ENCODE measurements at places on chromosomes 12 and 14.
A peak's percentile ranks its signal among the peaks of the same experiment; 100 is the strongest.

GRCh38 chr12:38890102-38890855 lies 15.1 kb downstream of the CPNE8 start:
- DNase-seq, result no peak

DNA sequence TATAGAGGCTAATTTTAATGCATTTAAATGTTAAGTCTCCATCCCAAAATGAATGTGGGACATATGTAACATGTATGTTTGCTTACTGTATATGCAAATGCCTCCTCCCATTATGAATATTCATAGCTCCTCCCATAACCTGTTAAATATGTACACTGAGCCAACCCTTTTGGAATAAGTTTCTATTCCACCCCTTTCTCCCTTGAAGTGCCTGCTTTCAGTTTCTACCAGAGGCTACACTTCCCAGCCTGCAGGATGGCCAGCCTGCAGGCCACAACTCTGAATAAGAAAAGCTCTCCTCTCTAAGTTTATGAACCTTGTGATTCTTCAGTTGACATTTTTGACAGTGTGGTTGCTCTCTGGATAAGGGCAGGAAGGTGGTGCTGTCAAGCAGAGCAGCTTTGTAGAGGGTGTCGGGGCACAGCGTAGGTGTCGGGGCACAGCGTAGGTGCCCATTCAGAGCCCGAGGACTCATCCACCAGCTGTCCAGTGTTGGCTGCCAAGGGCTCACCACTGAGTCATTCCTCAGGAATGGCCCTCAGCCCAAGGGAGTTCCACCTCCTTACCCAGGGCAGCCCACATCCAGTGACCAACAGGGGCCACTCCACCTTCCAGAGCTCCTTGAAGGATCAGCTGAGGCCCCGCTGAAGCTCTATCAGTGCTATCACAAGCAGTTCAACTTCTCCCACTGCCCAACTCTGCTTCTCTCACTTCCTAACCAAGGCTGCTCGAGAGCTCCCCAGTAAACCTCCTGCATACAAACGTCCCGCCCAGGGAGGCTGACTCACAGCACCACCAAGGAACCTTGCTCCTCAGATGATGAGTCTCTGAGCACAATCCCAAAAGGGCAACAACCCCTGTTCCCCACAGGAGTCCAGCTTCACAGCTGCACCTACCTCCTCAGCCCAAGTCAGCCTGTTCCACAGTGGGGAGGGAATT lies 31.4 kb downstream of the VWF start:
- peak; percentile 68 for DNase-seq

- DNase-seq, result no peak
Observed at GRCh38 chr14:103433916-103434563, 48.8 kb downstream of the MARK3 start.

DNA sequence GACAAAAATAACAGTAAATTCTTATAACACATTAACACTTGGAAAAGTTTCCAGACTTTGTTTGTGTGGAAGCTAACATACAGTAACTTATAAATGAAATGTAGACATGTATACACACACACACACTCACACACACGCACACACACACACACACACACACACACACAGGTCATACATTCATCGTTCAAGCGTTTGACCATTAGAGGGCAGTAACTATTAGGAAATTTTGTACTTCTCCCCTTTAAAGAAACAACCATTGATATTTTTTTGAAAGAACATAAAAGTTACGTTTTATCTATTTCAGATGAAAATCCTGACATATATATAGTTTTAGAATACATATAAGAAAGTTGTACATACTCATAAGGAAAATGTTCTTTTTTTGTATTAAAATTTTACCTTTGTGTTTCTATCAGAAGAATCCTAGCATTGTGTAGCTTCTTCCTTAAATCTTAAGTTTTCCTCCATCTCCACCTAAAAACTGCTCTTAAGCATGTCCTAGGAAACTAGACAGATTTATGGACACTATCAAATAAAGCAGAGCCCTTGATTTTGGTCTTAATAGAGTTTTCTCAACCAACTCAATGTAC lies 29.0 kb downstream of the PTPRQ start:
- peak; percentile 79 for DNase-seq

GRCh38 chr12:61538951-61539350 lies 721.3 kb upstream of the USP15 start:
- DNase-seq, result no peak

DNA sequence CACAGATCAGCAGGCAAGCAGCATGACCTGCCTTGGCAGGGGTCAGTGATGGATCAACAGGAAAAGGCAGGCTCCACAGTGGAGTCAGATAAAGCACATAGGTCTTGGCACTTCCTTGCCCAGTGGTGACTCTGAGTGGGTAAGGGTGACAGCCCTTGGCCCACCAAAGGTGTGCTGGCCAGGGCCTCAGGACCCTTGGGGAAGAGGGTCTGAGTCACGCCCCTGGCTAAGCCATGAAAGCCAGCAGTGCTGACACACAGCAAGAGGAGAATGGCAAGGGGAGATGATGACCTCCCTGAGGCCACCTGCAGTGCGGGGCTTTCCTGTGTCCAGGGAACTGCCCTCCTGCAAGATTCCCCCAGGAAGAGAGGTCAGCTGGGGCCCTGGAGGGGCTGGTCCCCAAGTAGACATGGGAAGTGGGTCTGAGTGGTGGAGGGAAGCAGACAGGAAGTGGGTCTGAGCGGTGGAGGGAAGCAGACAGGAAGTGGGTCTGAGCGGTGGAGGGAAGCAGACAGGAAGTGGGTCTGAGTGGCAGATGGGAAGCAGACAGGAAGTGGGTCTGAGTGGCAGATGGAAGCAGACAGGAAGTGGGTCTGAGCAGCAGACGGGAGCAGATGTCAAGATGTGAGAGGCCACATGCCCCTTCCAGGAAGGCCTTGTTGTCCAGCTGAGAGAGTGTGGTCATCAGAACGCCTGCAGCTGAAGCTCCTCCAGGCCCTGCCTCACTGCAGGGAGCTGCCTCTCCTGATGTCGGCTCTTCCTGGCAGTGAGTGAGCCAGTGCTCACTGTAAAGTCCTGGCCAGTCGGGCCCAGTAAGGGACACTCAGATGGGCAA lies 34.8 kb downstream of the DIO3 start:
- DNase-seq, result no peak

GRCh38 chr12:84816916-84817695 lies 95.5 kb downstream of the SLC6A15 start:
- peak; percentile 45 for DNase-seq

GRCh38 chr12:113333877-113334785 lies 778 bp downstream of the SLC8B1 start:
- DNase-seq, result no peak

DNA sequence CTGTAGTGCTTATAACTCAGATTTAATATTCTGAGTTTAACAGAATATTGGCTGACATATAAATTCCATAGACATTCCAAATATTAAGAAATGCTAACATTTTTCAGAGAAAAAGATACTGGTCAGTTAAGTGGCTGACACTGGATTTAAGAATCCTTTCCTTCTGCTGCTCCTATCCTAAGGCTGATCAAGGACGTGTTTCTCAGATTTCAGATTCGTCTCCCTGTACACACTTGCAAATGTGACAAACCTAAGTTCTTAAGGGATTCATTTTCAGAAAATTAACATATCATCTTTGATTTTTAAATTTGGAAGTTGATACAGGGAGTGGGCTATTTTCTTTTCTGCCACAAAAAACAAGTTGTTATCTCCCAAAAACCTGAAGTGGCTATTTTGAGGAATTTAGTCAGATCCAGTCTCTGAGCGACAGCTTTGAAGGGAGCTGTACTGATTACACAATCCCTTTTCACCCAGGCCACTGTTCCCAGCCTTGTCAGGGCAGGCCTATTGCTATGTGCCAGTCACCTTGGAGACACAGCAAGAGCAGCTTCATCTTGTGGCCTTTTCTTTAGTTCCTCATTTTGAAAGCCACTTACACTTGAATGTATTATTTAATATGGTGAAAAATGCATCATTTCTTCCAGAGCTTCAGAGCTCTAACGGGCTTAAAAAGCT lies 370.6 kb downstream of the KCNH5 start:
- no peak for DNase-seq

DNA sequence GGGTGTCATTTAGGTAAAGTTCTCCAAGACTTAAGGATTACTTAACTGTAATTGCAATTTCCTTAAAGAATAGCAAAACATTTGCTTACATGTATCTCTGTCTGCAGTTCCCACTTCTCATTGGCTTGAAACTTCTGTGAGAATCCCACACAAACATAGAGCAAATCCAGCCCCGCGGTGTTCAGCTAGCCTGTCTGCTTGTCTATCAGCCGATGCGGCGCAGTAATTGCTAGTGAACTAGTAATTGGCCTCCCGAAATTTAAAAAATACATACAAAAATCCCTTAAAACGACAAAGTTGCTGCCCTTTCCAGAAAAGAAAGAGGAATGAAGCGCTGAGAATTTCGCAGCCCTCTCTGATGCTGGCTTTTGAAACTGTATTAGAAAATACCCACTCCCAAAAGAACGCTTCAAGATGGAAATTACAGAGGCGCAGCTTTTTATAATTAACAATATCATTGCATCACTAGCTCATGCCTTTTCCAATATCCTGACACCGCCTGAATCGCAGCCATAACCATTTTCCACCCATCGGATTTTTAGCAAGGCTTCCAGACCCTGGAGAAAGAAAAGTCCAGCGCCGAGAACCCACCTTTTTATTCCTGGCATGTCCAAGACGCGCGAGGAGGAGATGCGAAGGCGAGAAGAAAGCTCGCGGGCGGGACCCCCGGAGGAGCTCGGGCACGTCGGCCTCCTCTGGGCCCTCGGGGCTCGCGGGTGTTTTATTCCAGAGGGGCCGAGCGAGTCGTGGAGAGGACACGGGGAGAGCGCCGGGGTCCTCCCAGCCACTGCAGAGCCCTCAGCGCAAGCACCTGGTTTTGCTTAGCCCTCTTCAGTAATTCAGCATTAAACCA lies 646 bp downstream of the FBLN5 start:
- peak; percentile 48 for DNase-seq

GRCh38 chr14:24935796-24936195 lies 114.2 kb downstream of the STXBP6 start:
- peak; percentile 18 for DNase-seq

- DNase-seq, result peak; percentile 14
Observed at GRCh38 chr12:66497008-66497897, 181.6 kb downstream of the GRIP1 start.

GRCh38 chr12:116280595-116281290 lies 3.2 kb upstream of the MED13L start:
- no peak for DNase-seq

DNA sequence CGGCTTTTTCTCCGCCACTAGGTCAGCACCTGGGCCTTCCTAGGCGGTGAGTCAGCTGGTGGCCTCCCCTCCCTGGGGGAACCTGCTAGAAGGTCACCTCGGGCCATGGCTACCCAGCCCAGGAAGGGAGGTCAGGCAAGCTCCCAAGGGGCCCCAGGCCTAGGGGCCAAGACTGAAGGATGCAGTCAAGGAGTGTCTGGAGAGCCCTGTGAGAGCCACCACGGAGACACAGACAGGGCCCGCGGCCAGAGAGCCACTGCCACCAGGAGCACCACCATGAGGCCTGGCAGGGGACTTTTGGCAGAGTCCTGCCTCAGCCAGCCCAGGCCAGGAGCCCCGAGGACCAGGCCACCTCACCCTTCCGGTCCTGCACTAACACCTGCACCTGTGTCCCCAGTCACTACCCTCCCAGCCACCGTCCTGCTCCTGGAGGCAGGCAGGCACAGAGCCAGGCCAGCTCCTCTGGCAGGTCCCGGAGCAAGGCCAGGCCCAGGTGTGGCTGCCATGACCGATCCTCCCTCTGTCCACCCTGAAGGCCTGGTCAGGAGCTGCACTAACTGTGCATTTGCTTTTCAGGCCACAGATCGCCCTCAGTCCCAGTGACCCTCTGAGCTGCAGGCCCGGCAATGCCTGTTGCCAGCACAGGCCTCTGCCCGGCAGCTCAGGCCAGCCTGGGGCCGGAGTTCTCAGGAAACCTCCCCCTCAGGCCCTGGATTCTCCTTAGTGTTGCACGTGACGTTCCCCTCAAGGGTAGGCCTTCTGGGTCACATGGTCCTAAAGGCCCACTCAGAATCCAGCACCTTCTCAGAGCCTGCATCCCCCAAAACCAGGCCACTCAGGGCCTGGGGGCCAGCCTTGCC lies 6.9 kb downstream of the PHETA1 start:
- DNase-seq, result no peak

GRCh38 chr12:53233671-53234121 lies 1.7 kb upstream of the RARG start:
- DNase-seq, result no peak

- DNase-seq, result peak; percentile 18
Observed at GRCh38 chr14:54129850-54130640, 173.4 kb upstream of the BMP4 start.

DNA sequence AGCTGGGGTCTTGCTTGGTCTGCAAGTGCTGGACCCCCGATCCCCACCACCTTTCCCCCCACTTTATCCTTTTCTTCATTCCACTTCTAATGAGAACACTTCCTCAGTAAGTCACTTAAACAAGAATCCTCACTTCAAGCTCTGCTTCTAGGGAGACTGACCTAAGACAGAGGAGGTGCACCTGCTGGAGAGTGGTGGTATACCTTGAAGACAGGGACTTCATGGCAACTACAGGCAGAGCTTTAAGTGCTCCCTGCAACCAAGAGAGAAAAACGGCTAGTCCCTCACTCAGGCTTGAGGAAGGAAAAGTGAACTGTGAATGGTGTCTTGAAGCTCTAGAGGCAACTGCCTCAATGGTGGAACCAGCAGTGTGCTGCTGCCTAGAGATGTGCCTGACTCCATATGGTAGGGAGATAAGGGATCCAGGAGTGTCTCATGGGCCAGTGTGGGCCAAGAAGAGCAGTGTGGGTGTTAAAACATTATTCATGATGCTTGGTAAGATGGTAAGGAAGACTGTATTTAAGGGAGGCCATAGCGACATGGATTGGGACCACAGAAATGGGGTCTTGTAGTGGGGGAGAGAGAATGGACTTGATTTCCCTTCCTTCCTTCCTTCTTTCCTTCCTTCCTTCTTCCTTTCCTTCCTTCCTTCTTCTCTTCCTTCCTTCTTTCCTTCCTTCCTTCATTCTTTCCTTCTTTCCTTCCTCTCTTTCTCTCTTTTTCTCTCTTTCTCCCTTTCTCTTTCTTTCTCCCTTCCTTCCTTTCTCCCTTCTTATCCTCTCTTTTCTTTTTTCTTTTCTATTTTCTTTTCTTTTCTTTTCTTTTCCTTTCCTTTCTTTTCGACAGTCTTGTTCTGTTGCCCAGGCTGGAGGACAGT lies 96.2 kb upstream of the NAP1L1 start:
- DNase-seq, result no peak

DNA sequence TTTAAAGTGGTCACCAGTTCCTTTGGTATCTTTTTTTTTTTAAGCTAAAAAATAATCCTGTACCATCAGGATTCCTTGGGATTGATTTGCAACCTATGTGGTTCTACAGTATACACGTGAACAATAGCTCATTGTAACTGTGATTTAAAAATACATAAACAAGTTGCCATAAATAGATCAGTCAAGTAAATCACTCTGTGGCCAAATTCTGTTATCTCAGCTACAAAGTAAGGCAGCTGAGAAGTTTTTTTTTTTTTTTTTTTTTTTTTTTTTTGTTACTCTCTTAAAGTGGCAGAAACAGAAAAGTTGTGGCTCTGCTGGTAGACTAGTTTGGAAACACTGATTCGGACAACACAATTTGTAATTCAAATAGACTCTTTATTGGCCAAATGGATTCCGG lies 104.5 kb downstream of the PRICKLE1 start:
- no peak for DNase-seq

GRCh38 chr12:89067421-89068187 lies 284.7 kb downstream of the DUSP6 start:
- peak; percentile 87 for DNase-seq

- DNase-seq, result no peak
Observed at GRCh38 chr12:68159681-68160304, at the start of gene IFNG. Gene IFNG, minus strand, starts transcription at chr12:68159740. Its CDS starts 125 bp downstream, at chr12:68159615.

- no peak for DNase-seq
Observed at GRCh38 chr12:12028668-12029402, 41.9 kb upstream of the BCL2L14 start.

- DNase-seq, result peak; percentile 10
Observed at GRCh38 chr14:28406196-28406595, 360.4 kb upstream of the FOXG1 start.
